ENCODE measurements at places on chromosomes 7 and 10. TPM values are rescaled to one million over a fixed set of nuclear protein-coding genes. Genes with fewer than 3 reads are reported as not detected.

GPR37 gene
- total RNA-seq, result 7.1 TPM

DNA sequence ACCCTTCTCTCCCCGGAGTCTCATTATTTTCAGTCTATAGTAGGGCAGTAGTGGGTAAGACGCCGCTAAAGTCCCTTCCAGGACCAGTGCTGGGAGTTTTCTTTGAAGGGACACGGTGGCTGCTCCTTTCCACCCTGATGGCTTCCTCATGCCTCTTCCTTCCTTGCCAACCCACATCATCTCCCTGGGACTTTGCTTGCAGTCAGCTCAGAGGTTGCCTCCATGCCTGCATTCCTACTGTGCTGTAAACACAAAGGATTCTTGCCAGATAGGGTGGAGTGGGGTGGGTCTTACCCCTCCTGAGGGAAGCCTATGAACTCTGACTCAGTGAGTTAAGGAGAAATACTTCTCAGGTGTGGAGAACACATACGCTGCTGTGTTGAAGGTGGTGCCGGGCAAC is 59.9 kb upstream of the IGFBP3 start:
- DNase-seq, result no peak

GDF2 gene
- not detected for total RNA-seq

MACROH2A2 gene
- total RNA-seq, result 75.2 TPM

MUC12 gene
- 1.3 TPM for total RNA-seq

DNA sequence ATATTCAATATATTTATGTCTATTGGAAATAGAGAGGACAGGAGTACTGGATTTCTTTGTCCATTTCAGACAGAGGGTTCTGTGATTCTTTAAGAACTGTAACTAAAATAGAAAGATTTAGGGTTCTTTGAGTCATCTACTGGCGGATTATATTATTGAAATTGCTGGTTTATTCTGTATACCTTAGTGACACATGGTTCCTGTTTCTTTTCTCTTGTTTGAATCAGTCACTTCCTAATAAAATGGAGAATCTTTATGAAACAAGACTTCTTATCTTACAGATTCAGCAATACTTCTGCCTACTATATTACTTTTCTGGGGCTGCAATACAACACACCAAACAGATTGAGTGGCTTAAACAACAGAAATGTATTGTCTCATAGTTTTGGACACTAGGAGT is 20.8 kb upstream of the ZNF800 start:
- DNase-seq, result no peak

DNA sequence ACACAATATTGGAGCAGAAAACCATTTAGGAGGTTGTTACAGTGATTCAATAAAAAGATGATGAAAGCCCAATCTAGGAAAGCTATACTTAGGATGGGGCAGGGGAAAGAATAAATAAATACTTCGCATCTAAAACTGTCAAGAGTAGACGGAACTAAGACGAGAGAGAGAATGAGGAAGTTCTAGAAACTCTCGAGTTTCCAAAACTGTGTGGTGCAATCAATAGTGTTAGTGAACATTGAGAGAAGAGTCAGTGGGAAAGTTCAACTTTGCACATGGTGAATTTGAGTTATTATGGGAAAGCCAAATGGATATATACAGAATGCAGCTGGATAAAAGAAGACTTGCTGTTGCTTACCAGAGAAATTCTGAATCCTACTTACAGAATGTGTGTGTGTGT is 133.8 kb upstream of the MEOX2 start:
- no peak for DNase-seq

GRCh38 chr10:87670586-87670985 is 10.9 kb downstream of the PAPSS2 start:
- no peak for DNase-seq

- no peak for DNase-seq
These were observed at the start of gene LMOD2 for GRCh38 chr7:123655614-123656013. Gene LMOD2, plus strand, starts transcription at chr7:123655866. Its CDS starts 98 bp downstream, at chr7:123655964.

COL13A1 gene
- 22.6 TPM for total RNA-seq

BMPER gene
- 2.5 TPM for total RNA-seq

H2BK1 gene
- total RNA-seq, result not detected
